ENCODE measurements at places on chromosomes 2 and 18.

DNA sequence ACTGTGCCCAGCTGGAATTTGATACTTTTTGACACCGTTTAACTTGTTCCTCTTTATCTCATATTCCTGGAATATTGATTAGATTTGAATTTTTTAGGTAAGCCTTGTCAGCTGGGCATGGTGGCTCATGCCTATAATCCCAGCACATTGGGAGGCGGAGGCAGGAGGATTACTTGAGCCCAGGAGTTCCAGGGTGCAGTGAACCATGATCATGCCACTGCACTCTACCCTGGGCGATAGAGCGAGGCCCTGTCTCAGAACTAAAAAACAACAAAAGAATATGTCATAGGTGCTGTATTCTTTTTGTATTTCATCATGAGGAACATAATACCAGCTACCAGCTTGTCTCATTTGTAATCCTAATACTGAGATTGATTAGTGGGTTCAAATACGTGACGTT, 90.3 kb downstream of the ZNF532 start:
- no peak for DNase-seq

DNA sequence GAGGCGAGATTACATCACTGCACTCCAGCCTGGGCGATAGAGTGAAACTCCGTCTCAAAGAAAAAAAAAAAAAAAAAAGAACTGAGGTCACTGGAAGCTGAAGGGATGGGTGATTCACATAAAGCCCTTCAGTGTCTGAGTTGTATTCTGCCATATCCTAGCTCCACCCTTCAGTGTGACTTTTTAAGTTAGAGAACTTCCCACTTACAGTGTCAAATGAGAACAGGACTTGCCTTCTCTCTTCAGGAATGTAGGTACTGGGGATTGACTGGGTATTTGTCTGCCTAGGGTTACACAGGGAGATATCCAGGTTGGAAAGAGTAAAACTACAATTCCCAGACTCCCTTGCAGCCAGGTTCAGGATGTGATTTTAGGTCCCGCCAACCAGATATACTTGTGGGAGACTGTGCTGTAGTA, 37.9 kb downstream of the EHD3 start:
- no peak for DNase-seq

GRCh38 chr2:159454185-159454584, 162.2 kb downstream of the BAZ2B start:
- DNase-seq = no peak

DNA sequence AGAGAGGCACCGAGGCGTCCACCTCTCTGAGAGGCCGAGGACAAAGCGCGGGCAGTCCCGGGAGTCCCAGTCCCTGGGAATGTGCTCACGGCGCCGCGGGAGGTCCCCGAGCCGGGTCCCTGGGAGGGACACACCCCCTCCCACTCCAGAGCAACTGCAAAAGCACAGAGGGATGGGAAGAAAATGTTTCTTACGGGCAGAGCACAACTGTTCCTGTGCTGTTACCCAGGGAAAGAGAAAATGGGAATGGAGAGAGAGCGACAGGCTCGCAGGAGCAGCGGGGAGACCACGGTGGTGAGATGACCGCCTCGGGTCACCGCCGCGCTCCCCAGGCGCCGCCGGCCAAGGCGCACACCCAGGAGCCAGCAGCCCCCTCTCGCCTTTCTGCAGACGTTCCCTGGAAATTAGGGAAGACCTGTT, 1.2 kb upstream of the BCL11A start:
- no peak for DNase-seq

DNA sequence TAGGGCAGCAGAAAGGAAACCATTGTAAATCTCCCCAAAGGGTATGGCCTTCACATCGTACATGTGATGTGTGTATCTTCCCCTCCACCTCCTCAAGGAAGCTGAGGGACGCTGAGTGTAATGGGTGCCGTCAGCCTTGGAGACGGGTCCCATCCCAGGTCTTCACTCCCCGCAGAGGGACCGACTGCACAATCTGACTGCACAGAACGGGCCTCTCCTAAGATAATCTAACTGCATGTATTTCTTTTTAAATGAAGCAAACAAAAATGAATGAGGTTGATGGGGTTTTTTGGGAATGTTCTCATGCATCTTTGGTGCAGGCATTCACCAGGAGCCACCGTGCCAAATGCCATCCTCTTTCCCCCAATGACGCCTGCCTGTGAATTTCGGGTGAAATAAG, 94.1 kb upstream of the PXDN start:
- no peak for DNase-seq

GRCh38 chr18:22813648-22814328, 119.3 kb upstream of the RBBP8 start:
- DNase-seq = no peak

- DNase-seq = no peak
These were observed 20.4 kb upstream of the FEZ2 start for GRCh38 chr2:36618381-36618780.

DNA sequence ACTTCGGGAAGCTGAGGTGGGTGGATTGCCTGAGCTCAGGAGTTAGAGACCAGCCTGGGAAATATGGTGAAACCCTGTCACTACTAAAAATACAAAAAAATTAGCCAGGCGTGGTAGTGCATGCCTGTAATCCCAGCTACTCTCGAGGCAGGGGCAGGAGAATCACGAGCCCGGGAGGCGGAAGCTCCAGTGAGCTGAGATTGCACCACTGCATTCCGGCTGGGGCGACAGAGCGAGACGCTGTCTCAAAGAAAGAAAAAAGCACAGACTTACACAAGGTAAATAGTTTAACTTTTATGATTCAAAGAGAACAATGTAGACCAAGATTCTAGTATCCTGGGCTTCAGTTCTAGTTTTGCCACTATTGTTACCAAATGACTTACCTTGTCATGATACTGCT, 37.4 kb downstream of the NCKAP1 start:
- DNase-seq = no peak

- no peak for DNase-seq
These were observed 103.1 kb upstream of the ARHGAP28 start for GRCh38 chr18:6626457-6626856.

DNA sequence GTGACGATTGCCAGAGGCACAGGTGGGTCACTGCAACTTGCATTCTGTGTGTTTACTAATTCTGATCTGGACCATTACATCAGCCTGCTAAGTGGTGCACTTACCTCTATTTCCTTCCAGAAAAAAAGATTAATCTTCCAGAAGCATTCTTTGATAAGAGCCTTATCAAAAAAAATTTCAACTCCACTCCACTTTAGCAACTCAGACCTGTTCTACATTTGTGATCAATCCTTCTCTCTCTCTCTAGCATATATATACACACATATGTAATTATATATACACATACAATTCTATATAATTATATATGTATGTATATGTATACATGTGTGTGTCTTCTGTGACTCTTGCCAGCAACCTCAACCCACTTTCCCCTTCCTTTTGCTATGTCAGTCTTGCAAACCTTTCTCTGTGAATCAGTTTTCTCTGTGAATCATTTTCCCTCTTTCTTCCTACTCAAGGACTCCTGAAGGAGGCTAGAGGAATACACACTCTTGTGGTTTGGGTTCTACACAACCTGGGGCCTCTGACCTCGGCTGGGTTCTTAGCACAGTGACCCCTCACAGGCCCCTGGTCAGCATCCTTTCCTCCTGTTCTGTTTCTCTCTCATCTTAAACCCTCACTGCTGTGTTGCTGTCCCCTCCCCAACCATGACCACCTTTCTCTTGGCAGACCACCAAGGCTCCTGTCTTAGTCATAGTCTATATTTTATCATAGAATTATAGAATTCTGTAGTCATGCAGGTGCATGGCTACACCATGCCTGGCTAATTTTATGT, 130.4 kb upstream of the PELI1 start:
- no peak for DNase-seq

DNA sequence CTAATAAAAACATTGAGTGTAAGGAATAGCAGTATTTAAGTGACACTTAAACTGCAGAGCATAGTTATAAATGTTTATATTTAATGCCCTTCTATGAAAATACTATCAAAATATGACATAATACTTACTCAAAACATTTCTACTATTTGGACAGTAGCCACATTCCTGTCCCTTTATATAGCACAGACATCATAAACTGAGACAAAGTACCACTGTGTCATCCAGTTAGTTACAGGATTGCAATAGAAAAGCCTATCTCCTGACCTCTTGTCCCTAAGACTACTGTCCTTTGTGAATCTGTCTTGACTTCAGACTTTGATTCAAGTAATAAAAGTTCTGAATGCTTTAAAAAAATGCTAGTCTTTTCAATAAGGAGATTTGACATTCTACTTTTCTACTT, 1528.5 kb upstream of the NXPH2 start:
- no peak for DNase-seq

DNA sequence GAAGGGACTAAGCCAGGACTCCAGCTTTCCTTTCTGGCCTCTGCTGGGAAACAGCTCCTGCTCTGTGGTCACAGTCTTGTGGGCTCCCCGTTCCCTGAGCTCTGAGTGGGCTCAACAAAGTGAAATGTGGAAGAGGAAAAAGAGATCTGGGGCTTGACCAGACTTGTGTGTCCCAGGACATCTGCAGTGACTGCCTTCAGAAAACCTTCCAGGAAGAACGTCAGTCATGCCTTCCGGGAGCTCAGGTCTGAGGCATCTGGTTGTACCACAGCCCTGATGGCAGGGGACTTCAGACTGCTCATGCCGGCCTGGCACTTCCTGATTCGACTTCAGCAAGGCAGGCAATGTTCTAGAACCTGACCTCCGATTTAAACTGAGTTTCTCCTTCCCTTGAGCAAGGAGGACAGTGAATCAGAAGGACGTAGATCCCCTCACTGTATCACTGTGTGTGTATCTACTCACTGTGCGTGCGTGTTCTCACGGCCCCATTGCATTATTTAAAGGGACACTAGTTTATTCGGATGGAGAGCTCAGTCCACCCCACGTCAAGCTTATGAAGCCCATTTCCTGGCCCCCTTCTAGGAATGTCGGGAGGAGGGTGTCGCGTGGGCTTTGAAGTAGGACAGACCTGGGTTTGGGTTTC, 548 bp upstream of the FBLN7 start:
- DNase-seq = no peak

DNA sequence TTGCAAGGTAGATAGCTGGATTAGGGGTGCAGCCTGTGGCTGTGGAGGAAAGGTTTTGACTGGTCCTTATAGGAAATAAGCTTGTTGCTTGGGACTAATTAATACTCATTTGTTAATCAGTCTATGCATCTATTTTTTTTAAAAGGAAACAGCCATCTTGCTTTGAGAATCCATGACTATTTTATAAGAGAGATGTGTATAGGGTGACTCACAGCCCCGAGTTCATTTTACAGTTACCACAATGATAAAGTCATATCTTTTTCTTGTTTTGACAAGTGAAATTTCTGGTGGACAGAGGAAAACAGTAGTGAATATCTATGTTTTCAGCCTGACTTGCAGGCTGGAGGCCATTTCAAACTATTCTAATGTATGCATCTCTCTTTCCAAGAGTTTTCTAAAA, 193.5 kb upstream of the CCDC68 start:
- DNase-seq = no peak

- no peak for DNase-seq
These were observed 562.5 kb upstream of the FAM98A start for GRCh38 chr2:34161549-34161948.

DNA sequence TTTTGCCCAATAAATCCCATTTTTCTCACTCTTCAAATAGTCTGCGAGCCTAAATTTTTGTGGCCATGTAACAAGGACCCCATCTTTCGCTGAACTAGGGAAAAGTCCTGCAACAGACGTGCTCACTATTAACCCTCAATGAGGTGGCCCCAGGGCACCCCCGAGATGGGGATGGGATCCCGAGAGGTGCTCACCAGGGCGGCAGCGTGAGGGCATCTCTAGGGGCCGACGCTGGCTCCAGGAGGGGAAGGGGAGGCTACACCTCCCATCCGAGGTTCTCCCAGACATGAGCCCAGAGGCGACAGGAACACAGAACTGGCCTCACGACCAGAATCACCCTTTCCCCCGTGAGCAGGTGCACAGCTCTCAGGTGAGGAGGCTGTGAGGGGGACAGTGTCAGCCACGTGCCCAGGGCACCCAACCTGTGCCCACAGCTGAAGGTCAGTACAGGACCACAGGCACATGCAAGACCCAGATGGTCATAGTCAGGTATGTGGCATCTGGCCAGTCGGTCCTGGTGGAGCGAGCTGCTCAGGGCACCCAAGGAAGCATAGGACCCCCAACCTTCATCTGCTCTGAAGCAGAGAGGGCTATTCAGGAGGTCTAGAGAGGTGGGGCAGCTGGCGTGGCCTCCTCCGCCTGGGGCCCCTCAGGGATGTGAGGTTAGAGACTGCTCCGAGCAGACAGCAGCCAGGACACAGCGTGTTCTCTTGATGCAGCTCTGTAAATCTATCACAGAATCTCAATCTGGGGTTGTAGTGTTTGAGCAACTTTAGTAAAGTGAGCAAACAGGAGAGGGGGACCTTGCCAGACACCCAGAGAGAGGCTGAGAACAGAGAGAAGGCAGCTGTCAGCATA, 62.8 kb downstream of the PXDN start:
- no peak for DNase-seq
